ENCODE measurements at places on chromosomes 3 and 15. TPM values are rescaled to one million over a fixed set of nuclear protein-coding genes. Genes with fewer than 3 reads are reported as not detected.

- DNase-seq, result no peak
Measured at GRCh38 chr3:195802261-195802701, 9.4 kb downstream of the MUC4 start.

DNA sequence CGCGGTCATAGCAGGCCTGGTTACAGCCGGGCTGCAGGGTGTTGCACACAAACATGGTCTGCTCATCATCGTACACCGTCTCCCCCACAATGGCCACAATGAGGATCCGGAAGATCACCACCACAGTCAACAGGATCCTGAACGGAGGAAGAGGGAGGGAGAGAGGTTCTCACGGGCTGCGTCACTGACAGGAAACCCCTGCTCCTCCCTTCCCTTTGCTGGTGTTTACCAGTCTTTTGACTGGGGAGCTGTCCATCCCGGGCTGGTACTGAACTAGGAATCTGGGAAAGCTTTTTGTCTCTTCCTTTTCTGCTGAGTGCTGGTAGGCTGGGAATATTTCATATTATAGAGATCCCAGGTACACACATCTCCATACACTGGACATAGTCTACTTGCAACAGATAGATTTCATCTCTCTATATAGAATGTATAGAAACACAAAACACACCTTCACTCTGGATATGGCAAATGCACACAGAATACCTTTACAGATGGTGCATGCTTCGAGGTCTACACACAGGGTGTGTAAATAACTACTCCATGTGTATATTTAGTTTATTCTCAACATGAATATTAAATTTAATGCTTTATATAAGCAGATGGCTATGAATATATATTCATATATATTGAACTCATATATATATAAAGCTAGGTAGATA is 1.4 kb downstream of the GJD2 start:
- DNase-seq, result peak; percentile 67

DAG1 gene
- 113 TPM for polyA plus RNA-seq

DNA sequence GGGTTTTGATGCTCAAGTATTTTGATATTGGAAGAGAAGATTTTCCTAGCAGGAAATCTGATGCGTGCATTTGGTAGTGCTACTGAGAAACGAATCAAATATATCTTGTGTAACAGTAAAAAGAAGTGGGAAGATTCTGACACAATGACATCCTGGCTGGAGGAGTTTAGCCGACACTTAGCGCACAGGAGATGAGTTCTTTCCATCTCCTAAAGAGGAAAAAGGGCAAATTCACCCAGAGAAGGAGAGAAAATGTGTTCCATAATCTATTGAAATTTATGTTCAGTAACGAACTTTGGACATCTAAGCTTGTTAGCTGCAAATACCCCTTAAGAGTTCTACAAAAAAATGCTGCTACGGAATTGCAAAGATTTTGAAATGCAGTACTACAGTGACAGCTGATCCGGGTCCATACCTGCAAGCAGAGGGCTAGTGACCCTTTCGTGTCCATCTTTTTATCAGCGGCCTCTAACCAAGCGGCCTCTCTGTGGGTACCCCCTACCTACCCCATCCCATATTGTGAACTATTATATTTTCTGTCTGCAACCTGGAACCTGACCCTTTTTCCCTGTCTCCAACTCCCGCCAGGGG is 971 bp downstream of the CPOX start:
- no peak for DNase-seq

CCDC9B gene
- 8.9 TPM for polyA plus RNA-seq

DNA sequence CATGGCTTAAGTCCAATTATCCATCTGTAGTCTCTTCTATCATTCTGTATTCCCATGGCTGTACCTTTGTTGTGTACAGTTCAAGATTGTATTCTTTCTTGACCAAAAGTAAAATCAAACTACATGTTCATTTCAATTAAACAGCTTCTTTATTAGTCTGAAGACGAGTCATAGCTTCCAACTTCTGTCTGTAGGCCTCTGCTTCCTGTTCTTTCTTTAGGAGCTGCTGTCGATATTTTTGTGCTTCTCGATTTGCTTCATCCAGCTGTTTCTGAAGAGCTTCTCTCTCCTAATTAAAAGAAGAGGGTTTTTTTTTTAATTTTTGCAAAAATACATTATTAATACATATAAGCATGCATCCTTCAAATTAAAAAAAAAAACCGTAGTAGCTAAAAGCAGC is 13.0 kb upstream of the HDC start:
- DNase-seq, result no peak

GRCh38 chr3:37910671-37911400 is 49.2 kb downstream of the CTDSPL start:
- no peak for DNase-seq

- no peak for DNase-seq
Measured at GRCh38 chr3:128537091-128537703, 44.2 kb upstream of the GATA2 start.

DNA sequence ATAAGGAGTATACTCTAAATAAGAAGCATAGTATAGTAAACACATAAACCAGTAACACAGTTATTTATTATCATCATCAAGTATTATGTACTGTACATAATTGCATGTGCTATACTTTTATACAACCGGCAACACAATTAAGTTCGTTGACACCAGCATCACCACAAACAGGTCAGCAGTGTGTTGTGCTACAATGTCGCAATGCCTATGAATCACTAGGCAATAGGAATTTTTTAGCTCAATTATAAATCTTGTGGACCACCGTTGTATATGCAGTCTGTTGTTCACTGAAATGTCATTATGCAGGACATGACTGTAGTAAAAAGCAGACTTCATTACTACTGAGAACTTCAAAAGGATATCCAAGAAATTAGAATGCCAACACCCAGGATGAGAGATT is 177.0 kb downstream of the PDCD6IP start:
- DNase-seq, result no peak

All from right renal cortex interstitium (tissue), 3 donors.